ENCODE measurements at places on chromosomes 2 and 18.

GRCh38 chr2:46273919-46274318 is 23.3 kb upstream of the EPAS1 start:
- no peak for DNase-seq

DNA sequence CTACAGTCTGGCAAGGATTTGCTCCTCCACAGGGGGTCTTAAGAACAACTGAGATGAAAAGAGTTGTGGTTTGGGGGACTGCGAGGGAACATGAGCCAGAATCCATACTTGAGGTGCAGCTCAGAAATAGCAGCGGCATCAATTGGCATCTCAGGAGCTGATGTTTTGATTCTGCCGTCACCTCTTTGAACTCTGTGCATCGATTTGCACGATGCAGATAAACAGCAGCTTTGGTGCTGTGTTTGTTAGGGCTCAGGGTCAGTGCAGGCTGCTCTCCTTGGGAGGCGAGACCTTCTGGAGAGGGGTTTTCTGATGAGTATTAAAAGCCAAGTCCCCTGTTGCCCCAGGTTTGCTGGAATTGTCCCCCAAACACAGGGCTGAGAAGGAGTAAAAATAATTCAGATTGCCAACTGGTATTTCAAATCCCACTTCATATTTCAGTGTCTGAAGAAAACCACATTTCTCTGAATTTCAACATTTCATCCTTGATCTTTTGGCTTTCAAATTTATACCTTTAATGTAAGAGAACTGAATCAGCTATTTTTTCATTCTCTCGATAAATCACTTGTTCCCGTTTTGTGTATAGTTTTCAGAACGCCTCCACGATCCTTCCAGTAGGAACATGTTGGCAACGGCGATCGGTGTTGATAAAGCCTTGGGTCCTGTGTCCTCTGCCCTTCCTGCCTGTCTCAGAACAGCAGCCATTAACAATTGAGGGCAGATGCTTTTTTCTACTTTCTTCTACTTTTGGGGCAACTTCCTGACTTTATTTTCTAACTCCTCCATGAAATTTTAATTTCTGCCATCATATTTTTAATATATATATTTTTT is 65.0 kb downstream of the RAB31 start:
- no peak for DNase-seq

- peak; percentile 49 for DNase-seq
Observed at GRCh38 chr2:105812180-105813044, 67.7 kb downstream of the NCK2 start.

DNA sequence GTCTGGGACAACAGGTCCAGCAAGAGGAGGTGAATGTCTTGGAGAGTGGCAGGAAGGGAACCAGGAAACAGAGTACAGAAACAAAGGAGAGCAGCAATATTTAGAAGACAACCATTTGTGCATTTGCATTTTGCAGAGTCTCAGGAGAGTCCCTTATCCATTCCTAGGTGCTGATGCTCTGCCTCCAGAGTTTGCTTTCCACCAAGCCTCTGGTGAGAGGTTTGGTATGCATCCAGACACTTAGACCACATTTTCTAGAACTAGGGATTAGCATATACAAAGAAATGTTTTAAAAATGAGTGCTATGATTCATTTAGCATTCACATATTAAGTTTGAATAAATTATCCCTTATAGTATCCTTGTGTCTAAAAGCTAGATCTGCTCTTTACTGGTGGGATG is 18.5 kb upstream of the LRATD1 start:
- no peak for DNase-seq

DNA sequence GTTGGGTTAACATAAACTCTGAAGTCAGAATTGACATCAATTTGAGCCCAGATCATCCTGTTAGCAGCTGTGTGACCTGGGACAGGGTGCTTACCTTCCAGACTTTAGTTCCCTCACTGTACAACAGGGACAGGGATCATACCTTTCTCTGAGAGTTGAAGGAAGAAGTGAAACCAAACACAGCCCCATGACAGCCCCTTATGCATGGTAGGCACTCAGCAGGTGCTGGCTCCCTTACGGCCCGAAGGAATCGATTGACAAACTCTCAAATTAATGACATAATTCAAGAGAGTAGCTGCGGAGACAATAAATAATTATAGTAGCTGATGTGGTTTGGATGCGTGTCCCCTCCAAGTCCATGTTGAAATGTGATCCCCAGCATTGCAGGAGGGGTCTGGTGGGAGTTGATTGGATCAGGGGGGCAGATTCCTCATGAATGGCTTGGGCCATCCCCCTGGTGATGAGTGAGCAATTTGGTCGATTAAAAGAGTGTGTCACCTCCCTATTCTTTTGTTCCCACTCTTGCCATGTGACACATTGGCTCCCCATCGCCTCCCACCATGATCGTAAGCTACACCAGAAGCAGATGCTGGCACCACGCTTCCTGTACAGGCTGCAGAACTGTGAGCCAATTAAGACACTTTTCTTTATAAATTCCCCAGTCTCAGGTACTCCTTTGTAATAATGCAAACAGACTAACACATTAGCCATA is 72.4 kb downstream of the ODC1 start:
- DNase-seq: no peak

- no peak for DNase-seq
Observed at GRCh38 chr2:237336131-237336530, 77.8 kb downstream of the COL6A3 start.

GRCh38 chr2:104583811-104584210 is 270.1 kb upstream of the POU3F3 start:
- DNase-seq: no peak

DNA sequence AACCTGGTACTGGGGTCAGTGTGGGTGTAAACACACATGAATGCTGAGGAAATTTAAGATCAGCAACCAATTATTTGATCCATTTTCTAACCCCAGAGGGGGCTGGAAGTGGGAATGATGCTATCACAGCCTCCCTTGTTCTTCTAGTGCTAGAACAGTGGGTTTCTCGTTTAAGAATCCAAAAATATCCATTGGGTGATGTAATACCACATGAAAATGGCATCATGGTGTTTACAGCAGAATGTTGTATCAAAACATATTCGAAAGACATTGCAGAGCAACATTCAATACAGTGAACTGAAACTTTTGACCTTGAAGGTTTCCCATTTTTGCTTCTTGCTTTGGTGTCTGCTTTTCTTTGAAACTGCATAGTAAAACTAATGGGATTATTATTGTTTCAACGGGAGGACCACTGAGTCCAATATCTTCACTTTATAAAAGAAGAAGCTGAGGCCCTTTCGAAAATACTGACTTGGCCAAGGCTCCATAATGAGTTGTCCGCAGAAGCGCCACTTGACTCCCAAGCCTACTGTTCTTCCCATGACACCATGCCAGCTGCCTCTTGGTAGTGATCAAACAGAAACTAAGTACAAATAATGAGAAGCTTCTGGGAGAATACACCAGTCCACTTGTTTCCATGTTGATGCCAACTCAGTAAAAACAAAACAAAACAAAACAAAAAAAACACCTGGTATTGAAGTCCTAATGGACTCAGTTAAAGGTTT is 106.1 kb downstream of the COLEC12 start:
- DNase-seq: peak; percentile 32

DNA sequence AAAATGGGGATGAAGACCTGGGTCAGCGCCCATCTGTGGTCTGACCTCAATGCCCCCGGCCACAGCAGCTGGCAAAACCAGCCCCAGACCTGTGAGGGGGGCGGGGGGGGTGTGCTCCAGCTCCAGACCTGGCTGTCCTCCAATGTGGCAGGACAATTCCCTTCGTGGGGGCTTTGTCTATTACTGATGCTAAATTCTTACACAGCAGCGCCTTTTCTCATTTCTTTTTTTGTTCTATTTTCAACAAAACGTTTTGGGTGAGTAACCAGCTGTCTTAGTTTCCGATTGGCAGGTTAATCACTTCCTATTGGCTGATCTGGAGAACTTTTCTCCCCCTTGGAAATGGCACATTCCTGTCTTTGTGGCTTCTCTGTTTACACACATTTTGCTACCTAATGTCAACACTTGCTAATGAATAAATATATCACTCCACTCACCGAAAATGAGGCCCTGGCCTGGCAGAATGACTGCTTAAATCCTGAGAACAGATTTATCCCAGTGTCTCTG is 4.4 kb downstream of the SMAD7 start:
- no peak for DNase-seq

- DNase-seq: no peak
Observed at GRCh38 chr2:207156451-207157161, 9.1 kb downstream of the KLF7 start.

DNA sequence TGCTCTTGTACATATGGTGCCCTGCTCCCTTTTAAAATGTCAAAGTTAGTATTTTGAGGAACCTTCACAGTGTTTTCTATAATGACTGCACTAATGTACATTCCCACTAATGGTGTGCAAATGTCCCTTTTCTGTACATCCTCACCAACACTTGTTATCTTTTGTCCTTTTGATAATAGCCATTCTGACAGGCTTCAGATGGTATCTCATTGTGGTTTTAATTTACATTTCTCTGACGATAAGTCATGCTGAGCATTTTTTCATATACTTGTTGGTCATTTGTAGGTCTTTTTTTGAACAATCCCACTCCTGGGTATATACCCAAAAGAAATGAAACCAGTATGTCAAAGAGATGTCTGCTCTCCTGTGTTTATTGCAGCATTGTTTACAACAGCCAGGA is 268.3 kb downstream of the FBXO15 start:
- peak; percentile 15 for DNase-seq

DNA sequence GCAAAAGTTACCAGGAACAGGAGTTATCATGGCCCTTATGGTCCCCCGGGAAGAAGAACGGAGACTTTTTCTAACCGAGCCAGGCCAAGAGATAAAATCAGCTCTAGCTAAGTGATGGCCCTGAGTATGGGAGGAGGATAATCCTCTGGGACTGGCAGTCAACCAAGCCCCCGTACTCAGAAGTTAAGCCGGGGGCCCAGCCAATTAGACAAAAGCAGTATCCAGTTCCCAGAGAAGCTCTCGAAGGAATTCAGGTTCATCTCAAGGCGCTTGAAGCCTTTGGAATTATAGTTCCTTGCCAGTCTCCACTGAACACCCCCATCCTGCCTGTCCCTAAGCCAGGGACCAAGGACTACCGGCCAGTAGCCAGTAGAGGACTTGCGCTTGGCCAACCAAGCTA is 365.3 kb upstream of the TCF4 start:
- no peak for DNase-seq

DNA sequence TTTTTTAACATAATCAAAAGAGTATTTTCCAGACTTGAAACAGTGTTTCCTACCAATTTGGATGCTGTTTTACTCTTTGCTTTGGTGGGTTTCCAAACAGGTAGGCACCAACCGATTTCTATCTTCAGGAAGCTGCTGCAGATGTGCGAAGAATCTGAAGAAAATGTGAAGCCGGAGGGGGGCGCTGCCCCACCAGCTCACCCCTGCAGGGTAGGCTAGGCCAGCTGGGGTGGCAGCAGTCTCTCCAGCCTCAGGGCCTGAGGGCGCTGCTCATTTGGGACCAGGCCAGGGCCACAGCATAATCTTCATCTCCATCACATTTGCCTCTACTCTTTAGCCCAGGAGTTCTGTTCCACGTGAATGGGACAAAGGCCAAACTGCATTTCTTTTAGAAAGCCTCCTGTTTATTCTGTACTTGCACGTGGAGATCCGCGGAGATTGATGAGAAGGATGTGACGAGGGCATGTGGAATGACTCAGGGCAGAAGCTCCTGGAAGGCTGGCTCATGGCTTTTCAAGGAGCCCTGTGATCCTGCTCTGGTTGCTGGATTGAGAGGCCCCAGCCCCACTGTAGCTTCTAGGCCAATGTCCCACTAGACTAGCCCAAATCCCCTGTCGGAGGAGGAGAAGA is 84.2 kb upstream of the FAM136A start:
- no peak for DNase-seq

DNA sequence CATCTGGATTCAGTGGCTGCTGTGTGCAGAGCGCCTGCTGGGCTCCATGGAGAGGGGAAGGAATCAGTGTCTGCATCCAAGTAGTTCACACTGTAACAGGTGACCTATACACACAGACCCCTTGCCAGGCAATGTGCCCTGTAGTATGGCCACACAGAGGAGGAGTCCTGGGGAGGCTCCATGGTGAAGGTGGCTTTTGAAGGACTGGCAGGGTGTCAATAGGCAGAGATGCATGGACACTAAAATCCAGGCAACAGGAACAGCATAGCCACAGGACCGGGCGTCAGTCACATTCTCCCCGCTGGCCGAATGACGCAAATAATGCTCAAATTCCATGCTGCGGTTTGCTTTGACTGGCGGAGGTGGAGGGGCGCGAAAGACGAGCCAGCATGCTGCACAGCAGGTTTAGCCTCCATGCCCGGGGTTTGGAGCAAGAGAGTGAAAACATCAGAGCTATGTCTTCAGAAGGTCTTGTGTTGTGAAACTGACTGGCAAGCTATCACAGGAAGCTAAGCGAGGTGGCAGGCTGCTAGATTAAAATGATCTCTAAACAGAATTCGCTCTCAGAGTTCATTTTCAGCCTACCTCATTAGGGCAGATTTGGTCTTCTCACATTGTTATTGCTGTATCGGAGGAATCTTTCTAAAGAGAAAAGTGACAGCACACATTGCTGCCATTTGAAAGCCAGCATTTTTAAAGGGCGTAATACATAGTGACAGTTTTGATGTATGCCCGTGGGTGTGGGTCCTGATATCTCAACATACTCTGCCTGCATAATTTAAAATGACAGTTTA is 1.2 kb upstream of the CHMP1B start:
- DNase-seq: peak; percentile 77

DNA sequence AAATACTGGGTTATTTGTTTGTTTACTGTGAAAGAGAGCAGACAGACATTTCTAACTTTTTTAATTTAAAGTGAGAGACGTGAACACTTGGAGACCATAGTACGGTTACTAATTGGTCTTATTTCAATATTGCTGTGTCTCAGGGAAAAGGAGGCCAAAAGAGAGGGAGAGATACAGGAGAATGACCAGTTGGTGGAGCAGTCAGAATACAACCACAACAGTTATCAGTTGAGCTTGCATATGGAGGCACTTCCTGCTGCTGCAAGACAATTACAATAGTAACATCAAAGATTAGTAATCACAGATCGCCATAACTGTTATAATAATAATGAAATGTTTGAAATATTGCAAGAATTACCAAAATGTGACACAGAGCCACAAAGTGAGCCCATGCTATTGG is 58.2 kb downstream of the TWSG1 start:
- DNase-seq: no peak

GRCh38 chr18:23563377-23564043 is 22.8 kb downstream of the NPC1 start:
- DNase-seq: peak; percentile 79

- DNase-seq: no peak
Observed at GRCh38 chr2:118056165-118056534, 32.1 kb upstream of the INSIG2 start.

DNA sequence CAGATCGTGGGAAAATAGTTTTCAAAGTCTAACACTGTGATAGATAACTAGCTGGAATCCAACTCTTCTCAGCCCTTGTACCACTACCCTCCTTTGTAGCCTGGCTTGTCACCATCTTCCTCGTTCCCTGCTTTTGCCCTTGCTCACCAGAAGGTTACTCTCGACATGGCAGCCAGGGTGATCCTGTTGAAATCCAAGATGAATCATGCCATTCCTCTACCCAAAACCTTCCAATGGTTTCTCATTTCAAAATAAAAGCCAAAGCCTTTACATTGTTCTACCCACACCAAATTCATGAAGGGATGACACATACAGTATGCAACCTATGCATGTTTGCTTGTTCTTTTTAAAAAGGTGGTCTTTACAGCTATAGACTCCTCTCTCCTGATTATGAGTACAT is 45.7 kb downstream of the STAT4 start:
- DNase-seq: peak; percentile 29
